ENCODE measurements at places on chromosomes 7 and 10.
A peak's percentile ranks its signal among the peaks of the same experiment; 100 is the strongest.

GRCh38 chr7:82021036-82021435 is 251.2 kb upstream of the HGF start:
- no peak for DNase-seq

- no peak for DNase-seq
Observed at GRCh38 chr7:117146511-117146910, 176.3 kb downstream of the WNT2 start.

DNA sequence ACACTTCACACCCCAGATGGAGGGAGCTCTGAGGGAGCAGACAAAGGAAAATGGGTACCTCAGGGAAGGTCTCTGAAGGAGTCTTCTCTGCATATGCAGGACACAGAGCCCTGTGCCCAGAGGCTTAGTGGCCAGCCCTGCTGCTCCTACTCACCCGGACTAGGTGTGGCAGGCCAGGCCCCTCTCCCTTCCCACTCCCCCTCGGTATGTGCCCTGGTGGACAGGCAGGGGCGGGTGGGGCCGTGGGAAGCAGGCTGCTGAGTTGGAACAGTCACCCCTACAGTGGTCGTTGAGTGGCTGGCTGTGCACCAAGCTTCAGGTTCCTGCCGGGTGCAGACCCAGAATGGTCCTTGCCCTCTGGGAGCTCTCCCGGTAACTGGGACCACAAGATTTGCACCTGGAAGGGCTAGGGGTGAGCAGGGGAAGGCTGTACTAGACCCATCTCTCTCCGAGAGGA is 68.6 kb downstream of the ZMIZ1 start:
- no peak for DNase-seq

DNA sequence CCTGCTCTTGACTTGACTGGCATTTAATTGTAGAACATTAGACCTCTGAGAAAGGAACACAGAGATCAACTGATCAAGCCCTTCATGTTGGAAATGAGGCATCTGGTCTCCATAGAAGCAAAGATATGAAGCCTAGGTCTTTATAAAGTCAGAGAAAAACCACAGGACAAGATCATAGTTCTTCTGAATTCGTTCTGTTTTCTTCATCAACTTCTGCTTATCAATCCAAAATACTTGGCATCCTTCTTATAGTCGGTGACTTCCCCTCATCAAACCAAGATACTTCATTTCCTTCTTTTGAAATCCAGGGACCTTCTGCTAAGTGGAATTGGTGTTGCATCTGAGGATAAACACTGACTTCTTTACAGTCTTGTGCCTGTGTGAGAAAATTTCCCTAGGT is 77.1 kb upstream of the PRKCQ start:
- DNase-seq: no peak

DNA sequence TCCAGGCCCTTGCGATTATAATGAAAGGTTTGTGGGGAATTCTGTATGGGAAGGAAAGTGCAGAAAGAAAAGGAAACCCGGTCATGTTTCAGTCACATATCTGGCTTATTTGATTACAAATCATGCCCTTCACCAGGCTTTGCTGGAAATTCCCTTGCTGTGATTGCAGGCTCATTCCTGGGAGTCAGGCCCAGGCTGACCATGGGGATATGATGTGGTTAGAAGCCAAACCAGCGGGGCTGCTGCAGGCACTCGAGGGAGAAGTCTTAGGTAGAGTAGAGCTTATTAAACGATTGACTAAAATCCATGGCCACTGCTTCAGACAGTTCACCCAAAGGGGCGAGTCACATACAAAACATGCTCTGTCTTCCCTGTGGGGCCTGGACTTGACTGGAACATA is 16.2 kb downstream of the PKD1L1 start:
- DNase-seq: no peak

DNA sequence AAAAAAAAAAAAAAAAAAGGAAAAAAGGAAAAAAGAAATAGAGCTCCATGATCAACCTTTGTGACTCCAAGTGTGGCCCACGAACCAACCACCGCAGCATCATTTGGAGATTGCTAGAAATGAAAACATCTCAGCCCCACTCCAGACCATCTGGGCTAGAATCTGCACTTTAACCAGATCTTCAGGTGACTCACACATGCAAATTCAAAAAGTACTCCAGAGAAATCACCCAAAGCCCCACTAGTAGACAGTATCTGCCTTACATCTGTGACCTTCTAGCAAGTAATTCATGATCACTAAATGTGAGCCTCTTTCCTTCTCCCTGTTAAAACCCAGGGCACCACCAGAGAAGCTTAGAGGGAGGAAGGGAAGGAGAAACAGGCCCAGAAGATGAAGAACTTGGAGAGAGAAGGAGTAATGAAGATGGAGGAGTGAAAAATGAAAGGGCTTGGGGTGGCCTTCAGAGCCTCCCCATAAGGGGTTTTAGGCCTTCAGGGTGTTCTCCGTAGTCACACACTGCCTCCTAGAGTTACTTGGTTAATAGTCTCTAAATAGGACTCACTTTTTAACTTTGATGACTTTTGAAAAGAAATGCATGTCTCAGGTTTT is 94.0 kb downstream of the SLC37A3 start:
- DNase-seq: no peak

- no peak for DNase-seq
Observed at GRCh38 chr7:8291397-8292141, 29.6 kb upstream of the ICA1 start.

- DNase-seq: no peak
Observed at GRCh38 chr10:37975401-37975991, 951 bp downstream of the ZNF25 start.

DNA sequence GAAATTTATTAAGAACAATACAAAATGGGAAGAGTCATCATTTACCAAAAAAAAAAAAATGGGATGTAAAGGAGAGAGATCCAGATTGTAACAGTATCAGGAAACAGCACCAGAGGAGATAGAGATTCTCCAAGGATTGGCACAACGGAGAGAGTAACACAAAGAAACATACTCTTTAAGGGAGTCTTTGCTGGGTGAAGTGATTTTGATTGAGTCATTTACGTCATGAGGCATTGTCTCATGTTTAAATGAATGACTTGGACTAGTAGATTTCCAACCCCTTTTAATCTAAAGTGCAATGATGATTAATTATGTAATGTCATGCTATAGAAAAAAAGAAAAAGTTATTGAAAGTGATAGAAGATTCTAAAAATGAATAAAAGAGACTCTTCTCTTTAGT is 68.8 kb downstream of the ITGB8 start:
- DNase-seq: no peak

- DNase-seq: no peak
Observed at GRCh38 chr7:151011097-151011409, 13.2 kb downstream of the ATG9B start.

DNA sequence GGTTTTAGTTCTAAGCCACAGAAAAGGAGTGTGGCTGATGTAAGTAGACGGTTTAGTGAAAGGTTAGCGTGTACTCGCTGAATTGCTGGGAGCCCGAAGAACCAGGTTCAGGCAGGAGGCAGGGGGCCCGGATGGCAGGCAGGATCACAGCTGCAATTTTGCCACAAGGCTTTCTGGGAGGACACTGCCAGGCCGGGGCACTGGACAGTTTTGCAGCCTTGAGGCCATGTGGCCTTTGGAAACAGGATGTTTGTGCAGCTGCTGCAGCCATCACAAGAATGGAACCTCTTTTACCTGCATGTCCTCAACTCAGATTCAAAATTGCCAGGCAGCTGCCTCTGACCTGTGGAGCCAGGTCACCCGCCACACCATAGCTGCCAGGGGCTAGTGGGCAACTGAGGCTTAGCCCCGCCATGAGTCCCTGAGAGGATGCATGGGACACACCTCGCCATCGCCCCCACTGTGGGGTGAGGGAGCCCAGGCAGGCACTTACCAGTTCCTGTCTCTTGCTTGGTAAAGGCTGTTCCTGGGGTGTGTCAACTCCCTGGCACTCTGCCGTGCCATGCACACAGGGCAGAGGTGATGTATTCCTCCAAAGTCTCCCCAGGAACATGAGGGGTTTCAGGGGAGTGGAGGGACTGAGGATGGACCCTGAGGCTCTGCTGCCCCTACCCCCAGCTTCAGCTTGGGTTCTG is 188.6 kb downstream of the RPS24 start:
- no peak for DNase-seq

DNA sequence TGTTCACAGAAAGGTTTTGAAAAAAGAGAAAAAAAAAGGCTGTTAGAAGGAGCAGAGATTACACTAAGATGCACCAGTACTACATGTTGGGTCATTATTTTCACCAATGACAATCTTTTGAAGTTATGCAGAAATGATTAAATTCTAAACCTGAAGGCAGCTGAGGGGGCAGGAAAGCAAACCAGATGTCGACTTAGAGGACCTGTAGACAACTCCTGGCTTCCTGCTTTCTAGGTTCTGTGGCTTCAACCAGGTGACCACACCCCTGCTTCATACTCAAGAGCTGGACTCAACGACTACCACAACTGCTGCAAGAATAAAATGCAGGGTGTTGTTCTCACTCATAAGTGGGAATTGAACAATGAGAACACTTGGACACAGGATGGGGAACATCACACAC is 30.0 kb downstream of the MYOF start:
- no peak for DNase-seq

DNA sequence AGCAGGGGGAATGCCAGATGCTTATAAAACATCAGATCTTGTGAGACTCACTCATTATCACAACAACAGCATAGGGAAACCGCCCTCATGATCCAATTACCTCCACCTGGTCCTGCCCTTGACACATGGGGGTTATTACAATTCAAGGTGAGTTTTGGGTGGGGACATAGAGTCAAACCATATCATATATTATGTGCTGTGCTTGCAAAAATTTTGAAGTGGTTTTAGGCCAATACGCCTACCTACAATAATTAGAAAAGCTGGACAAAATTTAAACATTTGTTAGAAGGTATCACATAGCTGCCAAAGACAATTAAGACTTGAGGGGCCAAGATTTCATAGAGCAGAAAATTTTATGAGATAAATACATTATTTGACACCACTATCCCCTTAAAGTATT is 29.5 kb downstream of the NPSR1 start:
- DNase-seq: no peak

- DNase-seq: no peak
Observed at GRCh38 chr7:116683786-116684185, 11.8 kb downstream of the MET start.

DNA sequence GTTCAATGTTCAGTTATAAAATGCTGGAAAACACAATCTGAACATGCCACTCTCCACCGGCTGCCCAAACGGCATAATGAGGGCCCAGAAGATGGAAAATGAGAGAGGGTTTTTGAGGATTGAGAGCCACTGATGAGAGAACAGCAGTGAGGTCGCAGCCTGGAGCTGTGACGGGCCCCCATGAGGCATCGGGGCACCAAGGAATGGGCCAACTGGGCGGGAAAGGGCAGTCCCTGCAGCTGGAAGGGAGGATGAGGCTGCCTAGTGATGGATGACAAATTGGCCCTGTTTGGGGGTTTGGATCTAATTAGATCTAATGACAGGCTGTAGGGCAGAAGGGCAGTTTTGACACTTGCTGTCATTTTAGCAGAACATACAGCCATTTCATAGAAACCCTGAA is 39.1 kb downstream of the WNT2 start:
- DNase-seq: no peak

GRCh38 chr7:105098863-105099515 is 85.0 kb downstream of the KMT2E start:
- no peak for DNase-seq

DNA sequence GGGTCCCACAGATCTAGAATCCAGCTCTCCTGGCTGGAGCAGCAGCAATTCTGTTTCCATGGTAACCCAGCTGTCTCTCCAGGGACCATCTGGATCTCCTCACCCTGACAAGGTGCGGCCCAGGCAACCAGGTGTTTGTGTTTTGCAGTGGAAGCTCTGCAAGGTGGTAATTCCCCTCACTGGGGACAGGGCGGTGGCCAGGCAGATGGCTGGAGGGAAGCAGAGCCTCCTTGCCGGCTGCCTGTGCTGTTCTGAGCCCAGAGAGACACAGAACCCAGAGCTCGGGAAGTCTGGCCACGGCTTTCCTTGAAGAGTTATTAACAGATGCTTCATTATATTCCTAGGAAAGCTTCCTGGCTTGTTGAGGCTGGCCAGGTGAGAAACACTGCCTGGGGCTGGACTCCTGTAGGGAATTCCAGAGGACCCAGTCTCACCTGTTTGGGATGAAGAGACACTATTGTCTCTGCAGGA is 118.2 kb upstream of the PPIF start:
- no peak for DNase-seq

DNA sequence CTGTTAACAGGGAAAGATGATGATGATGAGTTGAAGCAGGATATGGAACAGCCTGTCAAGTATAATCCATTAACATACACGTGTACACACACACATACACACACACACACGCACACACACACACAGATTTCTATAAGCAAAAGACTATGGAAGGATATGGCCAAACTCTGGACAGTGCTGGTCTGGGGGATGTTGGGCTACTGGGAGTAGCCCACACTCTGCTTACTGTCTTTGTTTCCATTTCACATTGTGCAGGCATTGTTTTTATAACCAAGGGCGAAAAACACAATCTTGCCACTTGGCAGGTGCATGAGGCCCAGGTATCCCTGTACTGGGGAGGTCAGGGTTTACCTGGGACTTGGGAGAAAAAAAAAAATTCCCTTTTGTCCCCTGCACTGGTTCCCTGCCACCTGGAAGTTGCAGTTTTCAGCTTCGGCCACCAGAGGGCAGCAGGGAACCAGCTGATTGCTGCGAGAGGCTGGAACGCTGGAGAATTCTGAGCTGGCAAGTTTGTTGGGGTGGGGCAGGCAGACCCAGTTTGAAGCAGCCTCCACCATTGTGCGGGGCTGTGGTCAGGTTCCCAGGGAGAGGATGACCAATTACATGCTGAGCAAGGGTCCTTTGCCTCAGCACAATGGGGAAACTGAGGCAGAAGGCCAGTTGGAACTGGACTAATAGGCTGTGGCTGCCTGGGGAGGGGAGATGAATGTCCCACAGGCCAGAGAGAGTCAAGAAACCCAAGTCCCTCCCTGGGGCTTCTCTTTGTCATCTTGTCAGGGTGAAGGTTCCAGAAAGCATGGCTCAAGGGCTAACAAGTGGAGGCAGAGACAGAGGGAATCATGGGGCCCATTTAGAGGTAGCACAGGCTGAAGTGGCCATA is 27.3 kb downstream of the PPIF start:
- DNase-seq: peak; percentile 66

DNA sequence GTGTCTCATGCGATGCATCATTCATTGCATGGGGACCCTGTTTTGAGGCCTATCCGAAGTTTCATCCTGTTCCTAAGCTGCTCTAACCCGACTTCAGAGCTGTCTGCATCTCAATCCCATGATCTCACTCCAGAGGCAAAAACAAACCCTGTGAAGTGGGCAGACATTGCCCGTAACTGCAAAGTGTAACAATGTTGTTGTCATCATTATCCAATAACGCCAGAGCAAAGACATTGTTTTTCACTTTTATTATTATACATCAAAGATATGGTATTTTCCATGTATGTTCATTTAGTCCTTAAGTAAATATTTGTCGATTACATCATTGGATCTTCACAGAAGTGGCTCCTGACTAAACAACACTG is 246.7 kb downstream of the KLF6 start:
- no peak for DNase-seq

Data from activated CD4-positive, alpha-beta T cell treated with anti-CD3 and anti-CD28 coated beads for 24 hours (primary cell).